ENCODE measurements at places on chromosomes 2 and 18.

DNA sequence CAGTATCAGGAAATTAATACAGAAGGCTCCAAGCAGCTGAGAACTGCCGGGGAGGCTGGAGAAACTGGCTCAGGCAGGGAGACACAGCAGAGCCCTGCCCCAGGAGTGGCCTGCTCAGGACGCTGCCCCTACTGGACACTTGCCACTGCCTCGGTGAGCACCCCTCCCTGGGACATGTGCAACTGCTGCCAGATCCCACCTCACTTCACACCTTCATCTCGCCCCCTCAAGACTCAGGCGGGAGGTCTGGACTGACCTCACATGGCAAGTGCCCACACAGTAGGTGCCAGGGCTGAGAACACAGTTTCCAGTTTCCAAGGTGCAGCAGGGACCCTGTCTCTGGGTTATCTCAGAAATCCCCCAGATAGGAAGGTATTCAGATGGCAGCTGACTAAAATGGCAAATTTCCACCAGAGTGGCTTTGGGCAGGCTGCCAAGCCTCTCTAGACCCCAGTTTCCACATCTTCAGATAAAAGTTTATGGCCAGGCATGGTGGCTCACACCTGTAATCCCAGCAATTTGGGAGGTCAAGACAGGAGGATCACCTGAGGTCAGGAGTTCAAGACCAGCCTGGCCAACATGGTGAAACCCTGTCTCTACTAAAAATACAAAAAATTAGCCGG, 33.7 kb upstream of the LBH start:
- no peak for DNase-seq

- DNase-seq: peak; percentile 73
These were observed at the start of gene DUSP2 for GRCh38 chr2:96145036-96145847. Gene DUSP2 (minus strand): TSS chr2:96145440. CDS start chr2:96145354, 86 bp downstream.

DNA sequence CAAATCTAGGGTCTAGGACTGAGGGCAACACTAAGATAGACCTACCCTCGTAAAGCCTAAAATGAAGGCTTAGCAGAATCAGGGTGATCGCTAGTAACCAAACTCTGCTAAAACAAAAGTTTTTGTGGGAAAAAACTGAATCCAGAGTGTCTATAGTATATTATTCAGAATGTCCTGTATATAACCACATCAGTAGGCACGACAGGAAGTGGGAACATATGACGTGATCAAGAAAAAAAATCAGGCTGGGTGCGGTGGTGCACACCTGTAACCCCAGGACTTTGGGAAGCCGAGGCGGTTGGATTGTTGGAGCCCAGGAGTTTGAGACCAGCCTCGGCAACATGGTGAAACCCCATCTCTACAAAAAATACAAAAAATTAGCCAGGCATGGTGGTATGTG, 106.1 kb downstream of the UGGT1 start:
- DNase-seq: no peak

DNA sequence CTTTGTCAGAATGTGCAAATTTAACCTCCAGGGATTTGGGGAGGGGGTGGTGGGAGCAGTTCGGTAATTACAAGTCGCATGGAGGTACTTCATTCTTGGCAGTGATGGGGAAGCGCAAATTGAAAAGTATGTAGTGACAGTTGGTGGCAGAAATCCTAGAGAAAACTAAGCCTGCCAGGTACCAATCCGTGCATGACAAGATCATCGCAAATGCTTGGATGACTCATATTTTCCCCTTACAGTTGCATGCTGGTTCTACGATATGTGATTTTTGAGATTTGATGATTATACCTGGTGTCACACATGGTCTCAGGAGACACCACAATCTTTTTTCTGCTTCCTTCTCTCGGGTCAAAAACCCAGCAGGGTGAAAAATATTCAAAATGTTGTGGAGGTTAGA, 479.7 kb upstream of the ID2 start:
- DNase-seq: no peak

GRCh38 chr18:45828917-45829811, 3.7 kb downstream of the SIGLEC15 start:
- peak; percentile 60 for DNase-seq

DNA sequence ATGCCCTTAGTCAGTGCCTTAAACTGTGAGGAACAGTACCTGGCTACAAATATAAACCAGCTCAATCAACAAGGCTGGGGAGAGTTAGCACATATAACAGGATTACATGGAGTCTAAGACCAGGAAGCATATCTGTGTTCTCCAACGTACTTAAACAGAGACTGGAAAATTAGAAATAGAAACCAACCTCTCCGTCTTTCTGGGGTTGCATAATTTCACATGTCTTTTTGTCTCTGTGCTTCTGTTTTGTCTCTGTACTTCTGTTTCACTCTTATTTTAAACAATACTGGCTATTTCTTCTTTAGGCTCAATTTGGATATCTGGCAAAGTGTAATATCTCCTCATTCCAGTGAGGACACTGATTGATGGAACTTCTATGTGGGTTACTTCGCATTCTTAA, 749.0 kb upstream of the ZEB2 start:
- no peak for DNase-seq

DNA sequence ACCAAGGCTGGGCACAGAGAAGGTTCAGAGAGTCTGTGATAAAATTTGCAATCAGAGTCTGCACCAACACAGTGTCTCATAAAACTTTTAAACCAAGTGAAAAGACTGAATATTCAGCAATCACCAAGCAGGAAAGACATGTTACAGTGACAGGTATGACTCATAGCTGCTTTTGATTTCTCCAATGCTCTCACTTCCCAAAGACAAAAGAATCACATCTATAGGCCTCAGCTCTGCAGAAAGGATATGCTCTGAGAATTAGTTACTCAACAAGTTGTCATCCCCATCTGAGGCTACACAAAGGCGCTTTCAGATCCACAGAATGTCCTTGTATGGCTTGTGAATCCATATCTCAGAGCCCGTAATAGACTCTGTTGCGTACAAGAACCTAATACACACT, 92.5 kb downstream of the KCNF1 start:
- no peak for DNase-seq

- no peak for DNase-seq
These were observed 158.0 kb upstream of the ALKAL2 start for GRCh38 chr2:445896-446295.

- DNase-seq: no peak
These were observed 5.6 kb downstream of the TANK start for GRCh38 chr2:161165811-161166210.

DNA sequence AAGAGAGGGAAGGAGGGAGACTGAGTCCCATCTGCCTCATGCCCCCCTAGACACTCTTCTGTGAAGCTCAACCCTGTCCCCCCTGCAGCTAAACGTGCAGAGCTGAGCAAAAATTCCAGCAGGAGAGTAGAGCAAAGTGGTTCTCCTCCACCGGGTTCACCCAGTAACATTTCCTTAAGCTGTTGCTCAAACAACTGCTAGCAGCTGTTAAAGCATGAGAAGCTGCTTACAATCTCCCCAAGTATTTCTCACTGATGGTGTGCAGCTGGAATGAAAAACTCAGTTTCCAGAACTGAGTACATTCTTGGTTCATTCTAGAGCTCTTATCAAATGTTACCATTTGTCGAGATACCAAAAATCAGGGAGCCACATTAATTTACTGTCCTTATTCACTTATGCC, 92.3 kb downstream of the STK39 start:
- no peak for DNase-seq

GRCh38 chr2:45134014-45134413, 124.8 kb upstream of the SIX2 start:
- no peak for DNase-seq

DNA sequence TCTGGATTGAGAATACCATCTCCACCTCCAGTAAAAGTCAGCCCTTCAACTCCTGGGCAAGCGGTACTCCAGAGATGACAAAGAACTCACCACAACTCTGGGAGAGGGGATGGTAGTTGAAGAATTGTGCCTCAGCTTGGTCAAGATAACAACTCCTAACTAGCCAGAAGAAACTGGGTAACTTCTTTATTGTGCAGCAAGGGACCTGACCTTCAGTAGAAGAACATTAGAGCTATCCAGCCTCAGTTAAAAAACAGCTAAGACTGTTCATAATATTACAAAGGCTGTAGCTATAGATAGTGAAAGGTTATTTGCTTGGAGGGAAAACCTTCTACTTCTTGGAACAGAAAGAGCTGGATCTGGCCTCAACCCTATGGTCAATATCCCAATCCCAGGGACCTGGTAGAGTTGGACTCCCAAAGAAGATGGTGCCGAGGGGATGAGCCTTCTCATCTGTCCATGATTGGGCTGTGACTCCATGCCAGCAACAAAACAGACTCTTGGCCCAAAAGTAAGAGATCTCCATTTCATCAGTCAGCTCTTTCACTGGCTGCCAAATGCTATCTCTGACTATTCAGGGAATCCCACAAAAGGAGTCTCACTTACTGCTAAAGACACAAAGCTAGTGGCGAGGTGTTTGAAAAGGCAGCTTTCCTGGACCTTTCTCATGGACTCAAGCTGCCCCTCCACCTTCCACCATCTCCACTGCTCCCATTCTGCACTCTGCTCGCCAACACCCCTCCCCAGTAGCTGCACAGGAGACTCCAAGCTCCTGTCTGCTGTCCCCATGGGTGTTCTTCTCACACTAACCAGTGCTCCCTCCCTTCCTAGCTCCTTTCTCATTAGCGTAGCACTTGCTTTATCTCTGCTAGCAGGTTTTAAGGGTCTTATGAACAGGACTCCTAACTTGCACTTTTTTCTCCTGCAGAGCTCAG, 145.8 kb downstream of the CAPN13 start:
- DNase-seq: no peak

- no peak for DNase-seq
These were observed 177.5 kb downstream of the KCNJ3 start for GRCh38 chr2:154875999-154876398.

- no peak for DNase-seq
These were observed 9.5 kb downstream of the SMYD1 start for GRCh38 chr2:88077080-88077479.

GRCh38 chr2:230360028-230360427, 33.0 kb downstream of the SP140L start:
- DNase-seq: no peak

DNA sequence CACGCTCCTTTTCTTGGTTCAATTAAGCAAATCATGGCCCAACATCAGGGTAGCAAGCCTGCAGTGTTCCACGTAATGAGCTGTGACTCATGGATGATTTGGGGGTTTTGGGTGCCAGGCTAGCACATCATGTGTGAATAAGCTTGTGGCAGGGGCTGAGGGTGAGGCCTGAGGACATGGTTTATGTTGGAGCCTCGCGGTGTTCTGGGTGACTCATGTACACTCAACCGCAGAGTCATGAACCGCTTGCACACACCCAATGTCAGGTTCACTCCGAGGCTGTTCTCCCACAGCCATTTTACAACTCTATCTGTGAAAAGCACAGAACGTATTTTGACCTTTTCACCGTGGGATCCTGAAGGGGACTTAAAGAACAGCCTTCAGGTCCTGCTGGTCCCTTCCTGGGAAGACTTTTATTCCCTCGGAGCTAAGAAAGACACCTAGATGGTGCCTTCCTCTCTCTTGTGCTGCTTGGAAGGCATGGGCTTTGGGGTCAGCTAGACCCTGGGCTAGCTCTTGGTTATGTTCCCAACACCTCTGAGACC, 139.9 kb upstream of the ZEB2 start:
- DNase-seq: peak; percentile 64

DNA sequence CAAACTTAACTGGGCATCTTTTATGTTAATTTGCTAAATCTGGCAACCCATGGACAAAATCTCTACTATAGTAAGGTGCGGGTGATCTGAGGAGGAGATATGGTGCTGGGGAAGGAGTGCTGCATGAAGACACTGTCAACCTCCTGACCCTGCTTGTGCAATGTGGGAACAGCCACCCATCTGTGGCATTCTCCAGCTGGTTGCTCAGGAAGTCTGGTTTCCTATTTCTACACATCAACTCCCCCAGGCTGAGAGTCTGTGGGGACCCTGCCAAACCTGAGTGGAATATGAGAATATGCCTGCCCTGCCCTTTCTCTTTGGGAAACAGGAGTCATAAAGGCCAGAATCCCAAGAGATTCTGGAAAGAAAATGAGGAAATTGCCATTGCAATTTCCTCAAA, 60.1 kb upstream of the PAX3 start:
- DNase-seq: no peak

GRCh38 chr2:240107477-240107796, 28.7 kb downstream of the COPS9 start:
- no peak for DNase-seq

GRCh38 chr2:28577791-28578680, 82.2 kb downstream of the PLB1 start:
- no peak for DNase-seq

DNA sequence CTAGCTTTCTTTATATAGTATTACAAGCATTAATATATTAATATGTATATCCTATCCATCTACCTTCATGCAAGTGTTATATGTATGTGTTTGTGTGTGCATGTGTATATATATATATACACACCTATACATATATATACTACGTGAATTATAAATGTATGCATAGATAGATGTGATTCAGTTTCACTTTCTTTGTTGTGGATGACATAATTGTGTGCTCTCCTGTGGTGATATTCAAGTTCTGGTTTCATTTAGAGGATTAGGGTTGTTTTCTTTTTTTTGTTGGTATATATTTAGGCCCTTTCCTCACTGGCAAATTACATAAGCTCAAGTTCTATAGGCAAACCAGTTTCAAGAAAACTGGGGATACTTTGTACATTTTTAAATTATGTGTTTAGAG, 225.7 kb upstream of the FANCL start:
- DNase-seq: no peak

DNA sequence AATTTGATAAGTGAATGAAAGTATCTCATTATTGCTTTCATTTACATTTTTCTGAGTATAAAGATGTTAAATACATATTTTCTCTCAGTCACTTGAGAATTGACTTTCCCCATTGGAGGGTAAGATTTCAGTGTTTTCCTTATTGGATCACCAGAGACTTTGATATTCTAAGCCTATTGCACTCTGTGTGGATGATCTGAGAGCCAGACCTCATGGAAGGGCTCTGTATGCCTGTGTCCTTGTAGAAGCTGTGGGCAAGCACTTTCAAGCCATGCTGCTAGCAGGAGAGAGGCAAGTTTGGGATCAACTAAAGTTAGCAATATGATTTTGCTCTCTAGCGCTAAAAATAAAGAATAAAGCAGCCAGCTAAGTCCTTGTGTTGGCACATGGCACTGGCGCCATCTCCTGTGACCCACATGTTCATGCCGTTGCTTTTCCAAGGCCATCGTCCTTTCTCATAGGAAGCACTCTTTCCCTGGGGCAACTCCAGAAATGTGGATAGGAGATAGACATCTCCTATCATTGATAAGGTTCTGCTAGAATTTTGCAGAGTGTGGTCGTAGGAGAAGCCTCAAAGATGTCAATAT, 72.6 kb downstream of the AOX1 start:
- DNase-seq: no peak

- DNase-seq: no peak
These were observed 335 bp downstream of the TRAK2 start for GRCh38 chr2:201450954-201451291.
